ENCODE measurements at places on chromosomes 11 and 22.

DNA sequence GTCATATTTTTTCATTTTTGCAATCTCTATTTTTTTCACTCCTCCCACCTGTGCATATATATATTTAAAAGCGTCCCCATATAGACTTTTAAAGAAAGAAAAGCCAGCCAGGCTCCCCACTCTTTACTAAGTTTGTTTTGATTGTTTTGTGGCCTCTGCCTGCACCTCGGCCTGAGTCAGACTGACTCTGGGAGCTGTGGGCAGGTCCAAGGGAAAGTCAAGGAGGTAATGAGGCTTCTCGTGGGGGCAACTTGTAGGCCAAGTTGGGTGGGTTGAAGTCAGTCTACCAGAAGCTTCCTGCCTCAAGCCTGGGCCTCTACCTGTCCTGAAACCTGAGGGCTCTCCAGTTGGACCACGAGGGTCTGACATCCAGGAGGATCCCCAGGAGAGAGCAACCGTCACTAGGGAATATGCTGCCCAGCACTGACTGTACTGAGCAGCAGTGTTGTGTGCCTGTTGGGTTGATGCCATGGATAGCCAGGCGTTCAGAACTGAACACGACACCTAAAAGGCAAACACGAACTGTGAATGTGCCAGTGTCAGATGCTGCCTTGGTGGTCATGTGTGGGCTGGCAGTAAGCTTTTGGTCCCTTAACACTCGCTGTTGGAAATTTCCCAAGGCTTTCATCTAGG is 58.8 kb downstream of the BMAL1 start:
- DNase-seq: no peak

GRCh38 chr11:17258670-17259069 is 17.9 kb upstream of the NUCB2 start:
- DNase-seq: no peak

DNA sequence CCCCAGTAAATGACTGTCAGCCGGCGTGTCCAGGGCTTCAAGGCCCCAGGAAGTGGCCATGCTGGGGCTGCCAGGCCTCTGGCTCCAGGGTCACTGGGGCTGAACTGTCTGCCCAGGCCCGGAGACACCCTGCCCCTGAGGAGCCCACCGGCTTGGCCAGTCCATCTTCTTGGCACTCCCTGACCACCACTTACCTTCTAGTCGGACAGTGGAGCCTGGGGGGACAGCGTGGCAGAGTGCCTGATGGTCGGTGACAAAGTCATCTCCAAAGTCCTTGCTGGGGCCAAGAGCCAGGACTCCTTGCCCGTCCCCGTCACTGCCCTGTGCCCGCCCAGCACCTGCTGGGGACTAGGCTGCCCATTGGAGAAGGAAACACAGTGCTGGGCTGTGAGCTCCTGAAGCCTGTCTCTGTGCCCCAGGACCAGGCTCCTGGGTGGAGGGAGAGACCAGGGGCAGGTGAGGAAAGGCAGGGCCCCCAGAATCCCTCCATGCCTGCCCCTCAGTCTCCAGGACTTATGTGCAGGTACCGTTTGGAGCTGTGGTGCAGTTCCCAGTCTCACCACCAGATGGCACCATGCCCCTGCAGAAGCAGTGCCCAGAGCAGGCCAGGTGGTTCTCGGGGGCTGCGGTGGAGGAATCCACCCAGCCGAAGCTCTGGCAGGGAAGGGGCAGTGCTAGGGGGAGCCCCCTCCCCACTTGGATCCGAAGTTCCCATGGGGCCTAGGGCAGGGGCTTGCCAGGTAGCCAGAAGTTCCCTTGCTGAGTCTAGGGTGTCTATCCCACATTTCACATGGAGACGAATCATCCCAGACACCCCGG is 6.0 kb upstream of the CCDC188 start:
- DNase-seq: peak; percentile 36

GRCh38 chr22:48391820-48392219 is 1435.9 kb downstream of the BRD1 start:
- DNase-seq: no peak

- no peak for DNase-seq
Measured at GRCh38 chr11:64313491-64314145, 3.7 kb downstream of the TRMT112 start.

GRCh38 chr11:116535120-116535519 is 237.7 kb downstream of the BUD13 start:
- DNase-seq: no peak

GRCh38 chr11:119144825-119145486 is 3.9 kb upstream of the ABCG4 start:
- no peak for DNase-seq

DNA sequence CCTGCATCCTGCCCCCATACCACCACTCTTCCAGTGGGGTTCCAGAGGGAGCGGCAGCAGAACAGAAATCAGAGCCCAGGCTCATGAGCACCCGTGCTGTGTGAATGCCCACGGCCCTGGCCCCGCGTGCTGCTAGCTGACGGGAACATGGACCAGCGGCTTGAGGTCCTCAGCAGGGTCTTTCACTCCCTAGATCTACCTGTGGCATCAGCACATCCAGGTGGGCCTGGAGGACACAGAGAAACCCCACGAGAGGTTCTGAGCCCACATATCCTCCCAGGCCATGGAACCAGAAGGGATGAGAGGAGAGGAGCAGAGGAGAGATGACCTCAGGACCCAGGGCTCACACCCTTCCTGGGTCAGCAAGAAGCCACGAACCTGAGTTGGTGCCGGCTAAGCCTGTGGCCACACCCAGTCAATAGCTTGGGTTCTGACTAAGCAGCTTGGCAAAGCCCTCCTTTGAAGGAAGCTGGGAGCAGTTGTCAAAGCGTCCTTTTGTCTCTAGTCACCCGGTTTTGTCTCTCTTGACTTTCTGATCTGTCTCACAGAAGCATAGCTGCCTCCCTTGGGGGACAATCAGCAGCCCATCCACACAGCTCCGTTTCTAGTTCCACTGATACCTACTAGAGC is 89.3 kb upstream of the LMO1 start:
- DNase-seq: no peak

DNA sequence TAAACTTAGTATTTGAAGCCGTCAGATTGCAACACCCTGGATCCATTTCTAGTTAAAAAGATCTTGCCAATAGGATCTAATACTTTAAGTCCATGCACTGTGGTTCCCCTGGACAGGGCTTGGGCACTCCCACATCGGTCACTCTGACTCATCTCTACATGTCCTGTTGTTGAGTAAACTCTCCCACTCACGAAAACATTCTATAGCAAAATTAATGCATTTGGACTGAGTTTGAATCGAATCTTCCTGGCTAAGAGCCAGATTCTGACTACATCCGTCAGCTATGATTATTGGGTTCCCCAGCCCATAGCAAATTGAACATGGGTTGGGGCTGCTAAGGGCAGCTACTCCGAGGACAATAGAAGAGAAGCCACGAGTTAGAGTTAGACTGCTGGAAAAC is 182.1 kb upstream of the SORL1-AS1 start:
- DNase-seq: no peak

- no peak for DNase-seq
Measured at GRCh38 chr22:44024288-44024921, at the start of gene PARVB. PARVB (plus strand) TSS chr22:44024302; CDS start chr22:44024340, 38 bp downstream.

DNA sequence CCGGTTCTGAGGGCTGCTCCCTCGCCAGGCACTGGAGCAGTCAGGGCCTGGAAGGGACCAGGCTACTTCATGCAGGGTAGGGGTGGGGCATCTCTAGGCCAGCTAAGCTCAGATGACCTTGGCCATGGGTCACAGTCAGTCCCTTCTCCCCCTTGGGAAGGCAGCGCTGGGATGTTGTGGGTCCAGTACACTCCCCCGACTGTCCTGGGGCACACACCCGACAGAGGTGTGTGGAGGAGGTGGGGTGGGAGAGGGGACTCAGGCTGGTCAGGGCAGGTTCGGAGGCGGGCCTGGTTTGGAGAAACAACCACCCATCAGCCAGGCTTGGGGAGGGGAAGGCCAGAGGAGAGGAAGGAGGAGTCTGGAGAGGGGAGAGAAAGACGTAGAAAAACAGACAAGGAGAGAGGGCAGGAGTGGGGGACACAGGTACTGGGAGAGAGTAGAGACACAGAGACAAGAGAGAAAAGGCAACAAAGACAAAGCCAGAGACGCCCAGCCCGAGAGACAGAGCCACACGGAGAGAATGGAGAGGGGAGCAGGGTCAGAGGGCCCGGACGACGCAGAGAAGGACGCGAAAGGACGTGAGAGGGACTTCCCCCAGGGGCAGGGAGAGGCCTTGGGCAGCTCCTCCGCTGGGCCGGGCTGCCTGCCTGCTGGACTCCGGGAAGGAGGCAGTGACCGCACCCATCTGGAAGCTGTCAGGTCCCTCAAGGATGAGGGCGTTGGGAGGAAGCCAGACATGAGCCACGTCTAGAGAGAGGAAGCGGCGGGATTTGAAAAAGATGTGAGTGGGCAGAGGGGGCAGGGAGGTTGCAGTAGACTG is 30.6 kb upstream of the TSKU start:
- peak; percentile 84 for DNase-seq

DNA sequence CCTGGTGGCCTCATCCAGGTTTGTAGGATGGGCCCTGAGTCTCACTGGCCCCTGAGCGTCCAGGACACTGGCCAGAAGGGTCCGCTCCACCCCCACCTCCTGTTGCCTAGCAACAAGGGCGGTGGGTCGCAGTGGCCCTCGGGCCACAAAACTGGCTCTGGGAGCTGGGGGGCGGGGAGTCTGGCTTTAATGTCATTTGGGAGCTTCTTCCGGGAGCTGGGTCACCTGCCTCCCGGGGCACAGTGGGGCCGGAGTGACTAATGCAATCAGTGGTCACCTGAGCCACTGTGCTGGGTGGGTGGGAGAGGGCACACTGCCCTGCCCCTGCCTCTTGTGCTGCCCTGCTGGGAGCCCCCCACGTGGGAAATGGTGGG is 2.6 kb downstream of the TH start:
- no peak for DNase-seq

- DNase-seq: no peak
Measured at GRCh38 chr11:97943493-97943892, 1077.3 kb upstream of the CNTN5 start.

DNA sequence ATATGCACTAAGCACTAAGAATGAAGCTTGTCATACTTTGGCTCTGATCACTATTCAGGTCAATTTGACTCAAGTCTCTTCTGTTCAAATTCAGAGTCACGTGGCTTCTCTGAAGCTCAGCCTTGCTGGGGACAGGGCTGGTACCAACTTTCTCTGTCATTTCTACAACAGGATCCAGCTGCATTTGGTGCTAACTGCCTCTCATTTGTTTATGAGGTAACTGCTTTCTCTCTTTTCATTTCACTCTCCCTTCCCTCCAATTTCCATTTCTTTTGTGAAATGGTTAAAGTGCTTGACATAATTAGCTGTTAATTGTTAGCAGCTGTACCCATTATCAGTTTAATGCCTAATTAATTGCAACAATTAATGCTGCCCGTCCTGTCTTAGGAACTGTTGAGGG is 259.7 kb upstream of the PLET1 start:
- no peak for DNase-seq

GRCh38 chr11:93905384-93905783 is 55.0 kb upstream of the VSTM5 start:
- DNase-seq: no peak

GRCh38 chr22:31556627-31557203 is 60.4 kb downstream of the SFI1 start:
- DNase-seq: no peak

GRCh38 chr22:42863349-42863961 is 6.4 kb upstream of the ARFGAP3 start:
- DNase-seq: no peak

DNA sequence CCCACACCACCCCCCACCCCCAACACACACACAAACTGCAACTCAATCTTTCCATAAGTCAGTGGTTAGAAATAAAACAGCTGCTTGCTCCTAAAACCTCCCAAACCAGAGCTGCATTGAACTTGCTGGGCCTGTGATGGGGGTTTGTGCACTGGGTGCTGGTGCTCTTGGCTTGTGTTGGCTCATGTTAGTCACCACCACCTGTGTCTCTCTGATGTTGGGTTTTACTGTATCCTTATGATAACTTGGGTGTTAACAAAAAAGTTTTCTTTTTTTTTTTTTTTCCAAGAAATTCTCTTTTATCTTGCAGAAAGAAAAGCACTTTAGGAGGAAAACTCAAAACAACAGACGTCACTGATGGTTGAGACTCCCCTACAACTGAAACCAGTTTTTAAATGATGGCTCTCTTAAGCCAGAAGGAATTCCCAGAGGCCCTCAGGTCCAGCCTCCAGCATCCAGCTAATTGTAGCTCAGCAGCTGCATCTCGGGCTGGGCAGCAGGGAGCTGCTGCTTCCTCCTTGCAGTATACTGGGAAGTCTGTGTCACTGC is 79.9 kb upstream of the DRD2 start:
- DNase-seq: no peak

DNA sequence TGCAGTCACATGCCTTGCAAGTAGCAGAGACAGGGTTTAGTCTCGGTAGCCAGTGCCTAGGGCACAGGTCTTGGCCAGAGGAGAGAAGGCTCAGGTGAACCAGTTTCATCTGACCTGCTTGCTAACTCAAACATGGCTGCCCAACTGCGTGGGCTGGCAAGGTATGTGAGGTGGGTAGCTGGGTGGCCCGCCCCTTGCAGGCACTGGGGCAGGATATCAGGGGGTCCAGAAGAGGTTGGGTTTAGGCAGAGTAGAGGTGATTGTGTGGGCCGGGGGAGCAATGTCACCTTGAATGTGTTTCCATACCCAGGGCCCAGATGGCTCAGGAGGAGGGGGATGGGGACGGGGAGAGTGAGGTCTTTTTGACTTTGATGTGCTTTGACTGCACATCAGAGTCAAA is 37.7 kb downstream of the ST3GAL4 start:
- DNase-seq: no peak

GRCh38 chr11:45022294-45023064 is 71.8 kb upstream of the TP53I11 start:
- no peak for DNase-seq

DNA sequence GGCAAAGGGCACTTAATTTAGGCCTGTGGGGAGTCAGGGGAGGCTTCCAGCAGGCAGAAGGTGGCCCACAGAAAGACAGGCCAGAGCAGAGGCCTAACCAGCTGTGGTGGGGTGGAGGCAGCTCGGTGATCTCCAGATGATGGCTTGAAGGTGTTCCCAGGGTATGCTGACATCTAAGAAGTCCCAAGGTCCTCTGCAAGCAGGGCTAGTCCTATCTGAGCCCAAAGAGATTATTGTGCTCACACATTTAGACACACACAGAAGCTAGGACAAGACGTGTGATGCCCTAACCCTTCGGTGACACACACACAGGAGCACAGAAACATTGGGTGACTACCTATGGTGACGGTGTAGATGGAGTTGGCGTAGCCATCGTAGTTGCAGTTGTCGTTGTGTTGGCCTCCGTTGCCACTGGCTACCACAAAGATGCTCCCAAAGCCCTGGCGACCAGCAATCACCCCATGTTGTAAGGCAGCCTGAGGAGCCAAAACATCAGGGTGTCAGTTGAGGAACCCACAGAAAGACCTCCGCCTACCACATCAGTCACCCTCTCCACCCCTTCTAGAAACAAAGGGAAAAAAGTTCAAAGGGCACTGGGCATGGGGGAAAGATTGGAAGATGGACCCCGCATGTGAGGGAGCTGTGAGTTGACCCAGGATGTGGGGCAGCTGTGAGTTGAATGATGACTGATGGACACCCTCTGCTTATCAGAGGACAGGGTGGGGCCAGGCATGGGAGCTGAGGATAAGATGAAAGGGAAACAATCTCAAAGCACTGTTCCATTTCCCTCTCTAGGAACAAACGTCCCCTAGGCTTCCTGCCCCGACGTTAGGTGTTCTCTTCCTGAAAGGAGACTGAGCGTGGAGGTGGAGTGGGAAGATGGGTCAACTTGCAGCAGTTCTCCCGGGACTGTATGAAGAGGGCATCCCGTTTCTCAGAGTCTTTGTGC is 7.9 kb downstream of the PCSK7 start:
- no peak for DNase-seq

GRCh38 chr11:77557553-77557952 is 32.2 kb upstream of the AQP11 start:
- no peak for DNase-seq
